AG09319 (cell line): ENCODE measurements at places on chromosomes 16 and 17.

- no peak for DNase-seq
Observed at GRCh38 chr17:55448681-55449080, 27.0 kb upstream of the MMD start.

GRCh38 chr16:89867918-89868317 is 5.5 kb upstream of the TCF25 start:
- no peak for DNase-seq

DNA sequence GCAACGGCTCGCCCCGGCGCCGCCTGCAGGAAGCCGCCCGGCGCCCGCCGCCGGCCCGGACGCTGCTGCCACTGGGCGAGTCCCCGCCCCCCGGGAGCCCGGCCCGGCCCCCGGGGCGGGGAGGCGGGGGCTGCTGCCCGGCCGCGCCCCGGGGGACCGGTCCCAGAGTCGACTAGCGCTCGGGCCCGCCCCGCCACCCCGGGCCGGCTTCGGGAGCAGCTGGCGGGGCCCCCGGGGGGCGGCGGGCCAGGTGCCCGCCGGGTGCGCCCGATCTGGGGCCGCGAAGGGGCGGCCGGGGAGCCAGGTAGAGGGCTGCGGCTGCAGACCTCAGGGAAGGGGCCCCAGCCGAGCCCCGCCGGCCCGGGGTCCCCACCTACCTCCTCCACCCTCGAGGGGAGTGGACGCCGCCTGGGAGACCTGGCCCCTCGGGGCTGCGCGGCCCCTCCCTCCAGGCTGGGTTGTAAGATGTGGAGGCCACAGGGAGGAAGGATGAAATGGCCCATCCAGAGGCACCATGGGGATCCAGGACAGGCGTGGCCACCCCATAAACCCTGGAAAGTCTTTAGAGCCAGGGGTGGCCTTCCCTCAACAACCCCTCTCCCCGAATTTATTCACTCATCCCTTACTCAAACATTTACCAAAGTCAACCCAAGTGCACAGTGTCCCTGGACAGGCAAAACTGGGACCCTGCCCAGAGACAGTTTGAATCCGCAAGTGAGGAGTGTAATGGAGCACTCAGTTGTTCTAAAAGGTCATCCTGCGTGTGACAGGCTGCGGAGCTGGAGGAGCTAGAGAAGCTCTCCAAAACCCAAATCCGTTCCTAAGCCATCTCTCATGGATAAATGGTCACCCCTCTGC is at the start of gene CDYL2:
CDYL2 (minus strand) TSS at position 73 of the 858 bp plus-strand sequence. CDS start 425 bp downstream, outside the sequence.
- DNase-seq: no peak

- DNase-seq: no peak
Observed at GRCh38 chr16:25895380-25895779, 203.6 kb downstream of the HS3ST4 start.

GRCh38 chr16:67719778-67720144 is 645 bp upstream of the GFOD2 start:
- DNase-seq: no peak

DNA sequence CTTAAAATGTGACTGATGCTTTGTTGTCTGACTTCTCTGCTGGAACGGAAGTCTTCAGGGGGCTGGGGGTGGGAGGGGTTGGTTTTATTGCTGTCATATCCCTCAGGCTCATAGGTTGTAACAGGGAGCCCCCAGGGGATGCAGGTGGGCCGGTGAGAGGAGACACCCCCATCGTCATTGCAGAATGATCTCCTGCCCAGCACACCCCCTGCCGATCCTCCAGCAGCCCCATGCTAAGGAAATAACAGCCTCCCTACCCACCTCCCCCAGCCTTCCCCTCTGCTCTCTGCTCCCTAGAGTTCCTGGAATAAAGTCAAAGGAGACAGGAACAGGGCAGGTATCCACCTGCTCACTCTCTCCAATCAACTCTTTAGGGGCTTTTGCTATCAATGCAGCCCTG is 270.1 kb upstream of the TNRC6C start:
- no peak for DNase-seq

DNA sequence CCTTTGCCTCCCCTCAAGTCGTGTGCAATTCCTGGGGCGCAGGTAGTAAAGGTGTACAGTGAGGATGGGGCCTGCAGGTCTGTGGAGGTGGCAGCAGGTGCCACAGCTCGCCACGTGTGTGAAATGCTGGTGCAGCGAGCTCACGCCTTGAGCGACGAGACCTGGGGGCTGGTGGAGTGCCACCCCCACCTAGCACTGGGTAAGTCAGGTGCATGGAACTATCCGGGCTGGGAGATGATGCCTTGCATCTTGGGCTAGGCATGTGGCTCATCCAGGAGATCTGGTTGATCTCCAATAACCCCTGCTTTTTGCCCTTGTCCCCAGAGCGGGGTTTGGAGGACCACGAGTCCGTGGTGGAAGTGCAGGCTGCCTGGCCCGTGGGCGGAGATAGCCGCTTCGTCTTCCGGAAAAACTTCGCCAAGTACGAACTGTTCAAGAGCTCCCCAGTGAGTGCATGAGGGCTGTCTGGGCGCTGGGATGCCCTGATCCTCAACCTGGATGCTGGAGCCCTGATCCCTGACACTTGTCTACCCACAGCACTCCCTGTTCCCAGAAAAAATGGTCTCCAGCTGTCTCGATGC is 5.2 kb downstream of the GRB7 start:
- DNase-seq: no peak

DNA sequence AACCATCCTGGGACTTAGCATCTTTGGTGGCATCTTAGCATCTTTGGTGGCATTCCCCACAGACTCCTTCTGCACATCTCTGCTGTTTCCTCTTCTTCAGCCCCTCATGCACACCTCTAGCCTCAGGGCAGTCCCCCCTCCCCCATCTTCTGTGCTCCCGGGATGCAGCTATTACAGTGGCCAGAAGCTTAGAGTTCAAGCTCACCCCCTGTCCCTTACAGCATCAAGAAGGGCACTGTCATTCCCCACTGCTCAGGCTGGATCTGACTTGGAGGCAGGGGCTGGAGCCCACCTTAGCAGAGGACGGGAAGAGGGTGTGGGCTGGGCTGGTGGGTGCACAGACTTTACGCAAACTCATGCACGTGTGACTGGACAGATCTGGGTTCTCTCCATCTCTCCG is 650 bp downstream of the EPN3 start:
- no peak for DNase-seq

GRCh38 chr17:45229681-45230409 is 8.2 kb downstream of the FMNL1 start:
- no peak for DNase-seq

DNA sequence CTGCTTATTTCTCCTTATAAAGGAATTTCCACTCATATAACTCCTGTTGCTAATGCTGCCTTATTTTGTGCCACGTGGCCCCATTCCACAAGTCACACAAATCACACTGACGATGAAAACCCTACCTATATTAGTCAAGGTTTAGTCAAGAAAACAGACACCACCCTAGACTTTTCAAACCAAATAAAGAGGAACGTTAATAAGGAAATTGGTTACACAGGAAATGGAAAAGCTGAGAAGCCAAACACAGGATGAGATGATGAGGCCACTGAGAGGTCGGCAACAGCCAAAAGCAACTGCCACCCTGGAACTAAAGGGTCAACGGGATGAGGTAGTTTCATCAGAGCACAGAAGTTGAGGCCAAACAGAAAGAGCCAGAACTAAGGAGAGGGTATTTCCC is 47.3 kb upstream of the ALOX12 start:
- DNase-seq: no peak

- no peak for DNase-seq
Observed at GRCh38 chr16:24045641-24046040, 209.9 kb downstream of the PRKCB start.

GRCh38 chr16:30041841-30042240 is 10.8 kb upstream of the TLCD3B start:
- peak; percentile 19 for DNase-seq

DNA sequence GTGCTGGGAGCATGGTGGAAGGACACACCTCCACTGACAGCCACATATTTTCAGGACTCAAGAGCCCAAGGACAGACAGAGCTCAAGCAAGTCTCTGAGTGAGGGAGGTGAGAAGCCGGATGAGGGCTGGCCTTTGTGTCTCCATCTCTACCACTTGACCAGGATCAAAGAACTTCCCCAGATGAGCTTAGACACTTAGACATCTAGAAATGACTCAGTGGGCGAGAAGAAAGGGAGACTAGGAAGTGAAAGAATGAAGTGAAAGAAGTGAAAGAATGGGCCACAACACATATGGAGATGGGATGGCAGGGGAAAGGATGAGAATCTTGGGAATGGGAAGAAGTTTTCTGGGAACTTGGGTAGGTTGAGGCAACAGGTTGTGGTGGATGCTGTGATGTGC is 274.9 kb upstream of the CCL2 start:
- DNase-seq: no peak

DNA sequence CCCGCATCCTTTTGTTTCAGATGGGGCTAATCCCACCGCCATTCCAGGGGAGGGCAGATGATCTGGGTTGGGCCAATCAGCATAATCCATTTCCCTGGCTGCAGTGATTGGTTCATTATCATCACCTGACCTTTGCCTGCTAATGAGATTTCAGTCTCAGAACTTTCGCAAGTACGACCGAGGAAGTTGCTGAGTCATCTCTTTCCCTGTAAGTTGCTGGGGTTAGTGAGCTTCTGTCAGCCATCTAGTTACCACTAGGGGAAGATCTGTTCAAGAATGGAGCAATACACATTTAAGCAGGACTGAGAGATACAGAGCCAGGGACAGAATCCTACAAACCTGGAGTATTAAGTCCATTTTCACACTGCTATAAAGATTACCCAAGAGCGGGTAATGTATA is 65.3 kb upstream of the NUDT7 start:
- DNase-seq: no peak

GRCh38 chr16:6611535-6611934 is 721.1 kb upstream of the RBFOX1 start:
- no peak for DNase-seq

DNA sequence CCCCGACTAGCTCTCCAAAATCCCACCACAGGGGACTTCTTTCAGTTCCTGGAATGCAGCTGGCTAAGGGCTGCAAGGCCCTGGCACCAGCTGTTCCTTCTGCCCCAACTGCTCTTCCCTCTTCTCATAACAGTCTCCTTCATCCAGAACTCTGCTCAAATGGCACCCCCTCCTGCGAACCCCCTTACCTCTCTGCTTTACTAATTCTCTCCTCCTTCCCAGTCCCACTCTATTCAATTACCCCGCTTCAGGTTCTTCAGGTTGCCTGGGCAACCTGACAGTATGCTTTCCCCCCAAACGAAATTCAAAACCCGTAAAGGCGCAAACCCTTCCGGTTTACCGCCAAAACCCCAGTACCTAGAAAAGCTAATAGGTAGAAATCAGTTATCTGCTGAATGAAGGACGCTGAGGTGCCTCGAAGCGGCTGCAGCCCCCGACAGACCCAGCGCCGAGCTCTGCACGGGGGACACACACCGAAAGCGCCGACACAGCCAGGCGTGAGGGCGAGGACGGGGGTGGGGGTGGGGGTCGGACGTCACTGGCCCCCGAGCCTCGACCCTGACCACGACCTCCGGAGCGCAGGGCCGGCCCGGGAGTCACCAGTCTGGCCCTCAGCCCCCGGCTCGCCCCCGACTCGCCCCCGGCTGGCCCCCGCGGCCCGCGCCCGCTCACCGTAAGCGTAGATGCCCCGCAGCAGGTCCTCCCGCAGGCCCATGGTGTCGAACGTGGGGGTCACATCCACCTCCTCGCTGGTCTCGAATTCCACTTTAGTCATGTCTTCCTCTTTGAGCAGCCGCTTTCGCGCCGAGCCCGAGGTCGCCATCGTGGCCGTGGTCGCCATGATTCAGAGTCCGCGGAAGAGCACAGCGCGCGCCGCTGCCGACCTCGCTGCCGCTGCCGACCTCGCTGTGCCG is 550 bp downstream of the EIF4A3 start:
- no peak for DNase-seq

- DNase-seq: no peak
Observed at GRCh38 chr16:4800290-4801041, 2.0 kb downstream of the ROGDI start.

GRCh38 chr16:30997725-30998711 is 12.4 kb downstream of the STX1B start:
- DNase-seq: peak; percentile 45

DNA sequence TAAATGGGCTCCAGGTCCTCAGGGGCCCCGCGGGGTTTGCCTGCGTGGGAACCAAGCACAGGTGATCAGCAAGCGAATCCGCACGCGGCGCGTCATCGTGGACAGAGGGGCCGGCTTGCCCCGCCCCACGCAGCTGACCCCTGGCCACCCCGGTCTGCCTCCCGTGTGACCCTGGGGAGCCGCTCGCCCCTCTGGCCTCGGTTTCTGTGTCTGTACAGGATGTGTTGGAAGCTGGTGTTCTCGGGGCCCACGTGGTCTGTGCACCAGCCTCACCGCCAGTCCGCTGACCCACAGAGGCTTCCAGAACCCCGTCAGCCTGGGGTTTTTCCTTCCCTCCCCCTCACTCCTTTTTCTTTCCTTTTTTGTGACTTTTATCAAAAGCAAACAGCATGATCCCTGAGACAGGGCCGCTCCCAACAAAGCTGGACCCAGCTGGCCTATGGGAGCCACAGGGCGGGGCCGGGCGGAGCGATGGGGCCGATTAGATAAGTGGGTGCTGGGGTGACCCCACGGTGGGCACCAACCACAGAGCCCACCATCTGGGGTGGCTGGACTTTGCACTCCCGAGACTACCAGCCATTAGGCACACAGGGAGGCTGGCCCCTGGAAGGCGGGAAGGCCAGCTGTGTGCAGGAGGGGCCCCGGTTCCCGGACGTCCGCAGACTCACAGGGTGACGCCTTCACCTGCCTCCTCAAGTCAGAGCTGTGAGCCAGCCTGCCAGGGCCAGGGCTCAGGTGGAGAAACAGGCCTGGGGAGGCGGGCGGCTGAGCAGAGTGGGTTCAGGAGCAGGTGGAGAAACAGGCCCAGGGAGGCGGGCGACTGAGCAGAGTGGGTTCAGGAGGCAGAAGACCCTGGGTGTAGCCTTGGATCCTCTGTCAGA is 56.0 kb downstream of the ZFPM1 start:
- no peak for DNase-seq
